ENCODE measurements at places on chromosomes 1 and 21. TPM values are rescaled to one million over a fixed set of nuclear protein-coding genes. Genes with fewer than 3 reads are reported as not detected.

Gene MRPL39
- total RNA-seq: 19.9 TPM

Gene ZNF436
- total RNA-seq: 10.9 TPM

Gene TRIM33
- 37.3 TPM for total RNA-seq

Gene CYP4A11
- total RNA-seq: not detected

Gene KCNK2
- 0.26 TPM for total RNA-seq

Gene FCRL6
- total RNA-seq: 3.2 TPM

Gene HOOK1
- total RNA-seq: 18.5 TPM

Gene TIMM17A
- 33.9 TPM for total RNA-seq

DNA sequence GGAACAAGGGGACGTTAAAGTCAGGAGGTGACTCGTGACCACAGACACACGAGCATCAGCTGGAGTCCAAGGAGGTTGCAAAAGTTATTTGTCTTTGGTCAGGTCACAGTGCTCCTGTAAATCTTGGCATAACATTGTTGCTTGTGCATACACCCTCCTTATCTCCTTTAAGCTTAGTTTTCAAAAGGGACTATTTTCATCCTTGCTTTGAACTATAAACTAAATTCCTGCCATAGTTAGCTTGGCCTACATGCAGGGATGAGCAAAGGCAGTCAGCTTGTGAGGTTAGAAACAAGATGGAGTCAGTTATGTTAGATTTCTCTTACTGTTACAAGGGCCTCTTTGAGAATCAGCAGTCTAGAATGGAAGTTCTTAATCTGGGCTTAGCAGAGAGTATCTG, 28.0 kb upstream of the FASLG start:
- no peaks in the 10 kb centered on the region for H3K4me1 ChIP-seq
- H3K4me3 ChIP-seq: no peak overlapping the region
- DNase-seq: no peak
- H3K36me3 ChIP-seq: no peaks in the 10 kb centered on the region
- no peaks in the 10 kb centered on the region for H3K27me3 ChIP-seq
- no peak overlapping the region for H3K27ac ChIP-seq

GRCh38 chr21:29382030-29382654, 83.4 kb downstream of the BACH1 start:
- no peaks in the 10 kb centered on the region for H3K36me3 ChIP-seq
- no peak overlapping the region for H3K4me3 ChIP-seq
- DNase-seq: no peak
- H3K27me3 ChIP-seq: no peaks in the 10 kb centered on the region
- H3K4me1 ChIP-seq: no peaks in the 10 kb centered on the region

DNA sequence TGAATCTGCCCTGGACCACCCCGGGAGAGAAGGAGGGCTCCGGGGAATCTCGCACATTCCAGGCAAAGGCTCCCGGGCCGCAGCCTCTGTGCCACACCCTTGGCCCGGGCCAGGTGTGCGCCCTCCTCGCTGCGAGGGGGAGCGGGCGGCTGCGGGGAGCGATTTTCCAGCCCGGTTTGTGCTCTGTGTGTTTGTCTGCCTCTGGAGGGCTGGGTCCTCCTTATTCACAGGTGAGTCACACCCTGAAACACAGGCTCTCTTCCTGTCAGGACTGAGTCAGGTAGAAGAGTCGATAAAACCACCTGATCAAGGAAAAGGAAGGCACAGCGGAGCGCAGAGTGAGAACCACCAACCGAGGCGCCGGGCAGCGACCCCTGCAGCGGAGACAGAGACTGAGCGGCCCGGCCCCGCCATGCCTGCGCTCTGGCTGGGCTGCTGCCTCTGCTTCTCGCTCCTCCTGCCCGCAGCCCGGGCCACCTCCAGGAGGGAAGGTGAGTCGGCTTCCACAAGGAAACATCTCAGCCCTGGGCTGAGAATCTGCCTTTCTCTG, at the start of gene LAMC2:
LAMC2 (plus strand) TSS at position 324 of the 550 bp plus-strand sequence; CDS start at position 413, 89 bp downstream.
- peak within 1 kb of the TSS; percentile 42 for H3K4me3 ChIP-seq
- H3K36me3 ChIP-seq: no peaks in the 10 kb centered on the region
- DNase-seq: peak; percentile 81
- H3K27ac ChIP-seq: peak within 1 kb of the TSS; percentile 60
- H3K27me3 ChIP-seq: peaks cover 9% of the 10 kb centered on the region

DNA sequence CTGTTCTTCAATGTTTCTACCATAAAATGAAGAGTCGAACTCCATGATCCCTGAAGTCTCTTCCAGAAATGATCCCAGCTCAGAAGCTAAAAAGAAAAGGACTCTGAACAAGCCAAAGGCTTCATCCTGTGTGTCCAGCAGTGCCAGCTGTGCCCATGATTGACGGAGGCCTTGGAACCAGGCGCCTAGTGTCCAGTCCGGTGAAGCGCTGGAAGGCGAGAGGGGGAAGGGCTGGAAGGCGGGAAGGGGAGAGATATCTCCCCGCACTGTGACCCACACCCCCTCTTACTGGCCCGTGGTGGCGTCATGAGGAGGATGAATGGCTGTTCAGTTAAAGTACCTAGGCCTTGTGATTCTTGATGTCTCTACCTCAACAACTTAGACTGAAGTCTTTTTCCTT, 10.4 kb upstream of the PLEKHA6 start:
- no peak overlapping the region for H3K4me3 ChIP-seq
- no peaks in the 10 kb centered on the region for H3K4me1 ChIP-seq
- no peaks in the 10 kb centered on the region for H3K36me3 ChIP-seq
- H3K27ac ChIP-seq: no peak overlapping the region

GRCh38 chr1:7511381-7511780, 259.7 kb upstream of the VAMP3 start:
- DNase-seq: no peak
- no peaks in the 10 kb centered on the region for H3K4me1 ChIP-seq
- H3K36me3 ChIP-seq: no peaks in the 10 kb centered on the region

DNA sequence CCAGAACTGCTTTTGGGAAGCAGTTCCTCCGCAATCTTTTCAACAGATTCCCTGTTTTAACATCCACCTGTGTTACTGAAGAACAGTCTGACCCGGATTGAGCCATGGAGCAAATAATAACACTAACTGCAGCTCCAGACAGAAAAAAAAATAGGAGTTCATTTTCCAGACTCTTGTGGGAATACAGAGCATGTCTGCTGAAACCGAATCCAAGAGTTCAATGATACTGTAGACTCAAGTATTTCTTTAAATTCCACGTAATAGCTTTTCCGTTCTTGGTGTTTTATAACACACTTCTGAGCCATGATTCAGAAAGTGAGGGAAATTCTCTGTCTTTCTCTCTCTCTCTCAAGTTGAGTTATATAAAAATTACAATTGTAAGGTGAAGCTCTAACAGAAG, 60.6 kb downstream of the DDAH1 start:
- no peak overlapping the region for H3K4me3 ChIP-seq
- no peaks in the 10 kb centered on the region for H3K27me3 ChIP-seq
- peaks cover 9% of the 10 kb centered on the region for H3K4me1 ChIP-seq
- no peaks in the 10 kb centered on the region for H3K36me3 ChIP-seq

DNA sequence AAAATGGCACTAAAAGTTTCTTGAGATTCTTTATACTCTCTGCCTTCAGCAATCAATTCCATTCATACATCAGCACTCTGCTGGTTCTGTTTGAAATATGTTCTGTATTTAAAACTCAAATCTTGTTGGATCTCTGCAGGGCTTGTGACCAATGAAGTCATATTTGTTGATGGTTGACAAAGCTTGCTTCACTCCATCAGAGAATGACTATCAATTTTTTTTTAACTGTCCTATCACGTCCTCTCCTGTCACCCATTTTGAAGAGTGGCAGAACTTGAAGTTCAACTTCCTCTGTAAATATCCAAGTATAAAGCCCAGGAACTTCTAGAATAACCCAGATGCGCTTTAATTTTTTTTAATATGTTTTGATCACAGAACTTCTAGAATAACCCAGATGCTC, 10.9 kb downstream of the PRDX6 start:
- H3K4me3 ChIP-seq: no peak overlapping the region
- H3K27me3 ChIP-seq: no peaks in the 10 kb centered on the region
- H3K27ac ChIP-seq: no peak overlapping the region
- peaks cover 69% of the 10 kb centered on the region for H3K36me3 ChIP-seq

GRCh38 chr1:45518910-45519309, 2.8 kb downstream of the PRDX1 start:
- no peaks in the 10 kb centered on the region for H3K27me3 ChIP-seq
- DNase-seq: no peak
- no peak overlapping the region for H3K27ac ChIP-seq
- peaks cover 24% of the 10 kb centered on the region for H3K4me1 ChIP-seq

DNA sequence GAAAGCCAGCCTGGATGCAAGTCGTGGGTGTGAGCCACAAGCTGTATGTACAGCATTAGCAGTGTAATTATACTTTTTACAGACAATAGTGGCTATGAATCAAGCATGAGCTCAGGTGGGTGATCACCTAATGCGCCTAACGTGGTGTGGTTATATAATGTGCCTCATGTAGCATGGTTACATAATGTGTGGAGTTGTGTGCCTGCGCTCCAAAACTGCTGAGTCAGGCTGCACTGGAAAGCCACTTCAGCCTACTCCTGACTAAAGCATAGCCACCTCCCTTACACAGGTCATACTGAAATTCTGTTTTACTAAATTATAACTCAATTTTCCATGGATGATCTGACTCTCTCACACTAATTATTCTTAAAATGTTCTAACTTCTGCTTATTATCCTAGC, 69.8 kb downstream of the KCNT2 start:
- H3K4me1 ChIP-seq: no peaks in the 10 kb centered on the region
- no peak overlapping the region for H3K4me3 ChIP-seq
- no peaks in the 10 kb centered on the region for H3K27me3 ChIP-seq
- H3K36me3 ChIP-seq: no peaks in the 10 kb centered on the region
- H3K27ac ChIP-seq: no peak overlapping the region

- H3K4me1 ChIP-seq: peaks cover 4% of the 10 kb centered on the region
- peak; percentile 84 for DNase-seq
- no peaks in the 10 kb centered on the region for H3K36me3 ChIP-seq
- no peaks in the 10 kb centered on the region for H3K27me3 ChIP-seq
Measured at GRCh38 chr1:152001631-152002584, 8.2 kb upstream of the S100A10 start.

- peak; percentile 40 for DNase-seq
- no peaks in the 10 kb centered on the region for H3K27me3 ChIP-seq
- peaks cover 50% of the 10 kb centered on the region for H3K36me3 ChIP-seq
- no peak overlapping the region for H3K27ac ChIP-seq
- H3K4me1 ChIP-seq: no peaks in the 10 kb centered on the region
- H3K4me3 ChIP-seq: no peak overlapping the region
Measured at GRCh38 chr21:42548687-42549406, 35.2 kb downstream of the SLC37A1 start.

- H3K4me3 ChIP-seq: no peak overlapping the region
- H3K27me3 ChIP-seq: no peaks in the 10 kb centered on the region
- H3K27ac ChIP-seq: no peak overlapping the region
Measured at GRCh38 chr1:88186911-88187310, 497.2 kb upstream of the PKN2 start.

DNA sequence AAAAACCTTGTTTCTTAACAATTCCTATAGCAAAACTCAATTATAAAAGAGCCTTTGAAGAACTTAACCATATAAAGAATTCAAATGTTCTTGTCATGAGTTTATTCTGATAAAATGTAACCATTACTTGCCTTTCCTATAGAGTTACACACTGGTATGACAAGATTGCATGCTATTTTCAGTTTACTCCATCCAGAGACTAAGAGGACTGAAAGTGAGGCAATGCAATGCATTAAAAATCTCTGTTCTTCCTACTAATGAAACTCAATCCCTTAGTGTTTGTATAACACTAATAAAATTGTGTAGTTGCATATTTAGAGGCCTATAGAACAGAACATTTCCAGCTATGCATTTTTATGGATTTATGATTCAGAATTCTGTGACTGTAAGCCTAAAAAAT, 88.1 kb downstream of the COP1 start:
- no peak overlapping the region for H3K4me3 ChIP-seq
- H3K36me3 ChIP-seq: peaks cover 8% of the 10 kb centered on the region
- DNase-seq: no peak
- H3K4me1 ChIP-seq: no peaks in the 10 kb centered on the region
- no peak overlapping the region for H3K27ac ChIP-seq
- no peaks in the 10 kb centered on the region for H3K27me3 ChIP-seq

- H3K4me1 ChIP-seq: no peaks in the 10 kb centered on the region
- no peak overlapping the region for H3K27ac ChIP-seq
- no peak for DNase-seq
- peaks cover 19% of the 10 kb centered on the region for H3K27me3 ChIP-seq
- no peaks in the 10 kb centered on the region for H3K36me3 ChIP-seq
Measured at GRCh38 chr1:11407301-11407994, 71.5 kb upstream of the DISP3 start.

DNA sequence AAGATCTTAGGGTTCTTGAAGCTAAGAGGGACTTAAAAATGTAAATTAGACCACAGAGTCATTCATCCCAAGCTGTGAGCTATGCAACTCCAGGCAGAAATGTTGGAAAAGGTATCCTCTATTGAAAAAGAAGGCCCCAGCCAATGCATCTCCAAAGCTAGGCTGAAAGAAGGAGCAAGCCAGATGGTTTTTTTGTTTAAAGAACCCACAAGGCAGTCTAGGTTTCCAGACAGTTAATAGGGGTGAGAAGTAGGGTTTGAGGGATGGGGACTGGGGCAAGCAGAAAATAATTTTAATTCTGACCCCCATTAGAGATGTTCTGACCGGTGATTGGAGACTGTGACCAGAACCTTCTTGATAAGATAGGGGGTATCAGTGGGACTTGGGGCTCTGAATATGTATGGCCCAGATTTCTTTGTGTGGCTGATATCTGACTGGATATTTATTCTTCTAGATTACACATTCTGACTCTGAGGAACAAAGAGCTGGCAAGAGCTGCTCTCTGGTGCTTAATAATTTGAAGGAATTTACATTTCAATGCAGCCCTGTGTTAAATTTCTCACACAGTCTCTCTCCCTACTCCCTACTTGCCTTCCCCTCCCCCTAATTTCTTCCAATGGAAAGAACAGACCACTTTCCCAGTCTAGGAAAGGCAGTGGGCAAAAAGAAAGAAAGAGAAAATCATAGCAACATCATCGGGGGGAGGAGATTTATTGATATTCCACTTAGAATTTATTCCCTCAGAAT, 104.9 kb downstream of the NUF2 start:
- H3K4me3 ChIP-seq: no peak overlapping the region
- no peaks in the 10 kb centered on the region for H3K27me3 ChIP-seq
- H3K4me1 ChIP-seq: no peaks in the 10 kb centered on the region
- no peak overlapping the region for H3K27ac ChIP-seq
- no peaks in the 10 kb centered on the region for H3K36me3 ChIP-seq

GRCh38 chr1:103267266-103267665, 158.9 kb upstream of the COL11A1 start:
- DNase-seq: no peak
- H3K36me3 ChIP-seq: no peaks in the 10 kb centered on the region
- no peaks in the 10 kb centered on the region for H3K4me1 ChIP-seq
- H3K4me3 ChIP-seq: no peak overlapping the region
- H3K27me3 ChIP-seq: no peaks in the 10 kb centered on the region
- no peak overlapping the region for H3K27ac ChIP-seq

DNA sequence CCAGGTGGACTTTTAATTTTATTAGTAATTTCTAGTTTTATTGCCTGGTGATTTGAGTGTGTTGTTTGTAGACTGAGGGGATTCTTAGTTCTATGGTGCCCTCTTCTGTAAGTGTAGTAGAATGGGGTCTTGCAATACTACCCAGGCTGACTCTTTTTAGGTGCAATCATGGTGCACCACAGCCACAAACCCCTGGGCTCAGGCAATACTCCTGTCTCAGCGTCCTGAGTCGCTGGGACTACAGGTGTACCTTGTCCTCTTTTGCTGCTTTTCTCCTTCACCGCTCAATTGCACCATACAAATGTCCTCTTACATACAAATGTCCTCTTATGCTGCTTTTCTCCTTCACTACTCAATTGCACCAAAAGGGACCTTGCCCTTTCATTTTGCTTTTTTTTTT, 43.1 kb downstream of the SCP2 start:
- no peaks in the 10 kb centered on the region for H3K4me1 ChIP-seq
- peaks cover 7% of the 10 kb centered on the region for H3K36me3 ChIP-seq
- H3K4me3 ChIP-seq: no peak overlapping the region

GRCh38 chr1:1616045-1616790, 918 bp downstream of the MIB2 start:
- no peaks in the 10 kb centered on the region for H3K27me3 ChIP-seq
- peak; percentile 83 for DNase-seq
- H3K4me3 ChIP-seq: peak overlapping the region; percentile 77
- H3K4me1 ChIP-seq: peaks cover 24% of the 10 kb centered on the region
- peak overlapping the region; percentile 97 for H3K27ac ChIP-seq
